Fibroblast of upper back skin (primary cell): ENCODE measurements at places on chromosomes 3 and 15.
A peak's percentile ranks its signal among the peaks of the same experiment; 100 is the strongest.

GRCh38 chr3:26637698-26638097 lies 15.1 kb downstream of the LRRC3B start:
- DNase-seq = no peak

DNA sequence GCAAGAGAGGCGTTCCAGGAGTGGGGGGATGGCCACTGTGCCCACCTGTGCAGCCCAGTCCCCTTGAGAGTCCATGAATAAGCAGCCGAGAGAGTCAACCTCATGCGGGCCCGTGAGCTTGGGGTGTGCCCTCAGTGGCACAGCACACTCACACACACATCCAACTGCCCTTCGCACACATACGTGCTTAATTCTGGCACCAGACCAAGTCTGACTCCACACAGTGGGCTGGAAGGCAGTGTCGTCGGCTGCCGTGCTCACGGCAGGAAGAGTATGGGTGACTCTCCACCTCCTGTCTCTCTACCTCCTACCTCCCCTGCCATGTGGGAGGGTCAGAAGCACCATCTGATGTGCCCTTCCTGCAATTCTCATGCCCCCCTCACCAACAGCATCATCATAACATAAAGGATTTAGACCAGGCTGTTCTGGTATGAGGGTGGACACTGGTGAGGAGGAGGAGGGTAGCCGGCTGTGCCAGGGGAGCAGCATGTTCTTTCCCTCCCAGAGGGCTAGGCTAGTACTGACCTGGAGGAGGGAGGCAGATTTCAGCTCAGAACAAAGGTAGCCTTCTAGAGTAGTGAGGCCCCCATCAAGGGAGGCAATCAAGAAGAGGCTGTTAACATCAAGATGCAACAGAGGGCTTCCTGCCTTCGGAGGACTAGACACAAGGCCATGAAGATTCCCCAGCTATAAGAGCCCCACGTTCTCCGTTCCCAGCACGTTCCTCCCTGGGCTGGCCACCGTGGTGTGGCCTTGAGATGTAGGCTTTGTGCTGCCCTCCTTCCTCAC lies 5.3 kb upstream of the STRA6 start:
- DNase-seq = no peak

- DNase-seq = no peak
Measured at GRCh38 chr3:157115069-157116006, 44.6 kb downstream of the CCNL1 start.

DNA sequence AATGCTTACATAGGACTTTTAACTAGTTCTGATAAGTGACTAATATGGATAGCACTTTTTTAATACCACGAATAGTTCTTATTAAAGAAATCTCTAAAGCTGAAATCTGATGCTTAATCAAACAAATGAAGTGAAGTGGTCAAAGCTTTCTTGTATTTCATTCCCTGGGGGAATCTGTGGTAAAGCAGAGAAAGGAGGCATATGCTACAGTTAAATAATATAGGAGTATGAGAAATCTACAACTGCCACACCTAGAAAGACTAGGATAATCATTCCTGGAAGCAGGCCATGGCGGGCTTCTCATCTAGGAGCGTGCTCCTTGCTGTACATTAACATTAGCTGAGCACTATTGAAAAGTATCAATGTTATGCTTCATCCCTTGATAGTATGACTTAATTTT lies 835.7 kb downstream of the OTOL1 start:
- DNase-seq = peak; percentile 40

DNA sequence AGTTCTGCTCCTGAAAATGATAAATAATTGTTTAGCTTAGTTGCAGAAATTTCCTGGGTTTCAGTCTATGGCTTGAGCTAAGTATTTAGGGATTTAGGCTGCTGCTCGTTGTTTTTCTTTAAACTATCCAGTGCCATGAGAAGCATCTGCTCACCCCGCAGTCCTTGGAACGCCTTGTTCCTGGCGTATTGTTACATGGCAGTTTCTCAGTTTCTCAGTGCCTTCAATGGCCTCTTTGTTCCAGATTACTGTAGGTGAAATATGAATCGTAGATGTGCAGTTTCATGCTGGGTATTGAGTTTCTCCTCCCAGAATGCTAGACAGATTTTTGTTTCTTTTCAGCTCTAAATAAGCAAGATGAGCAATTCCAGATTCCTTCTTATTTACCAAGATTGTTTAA lies 269.5 kb upstream of the GBE1 start:
- no peak for DNase-seq

DNA sequence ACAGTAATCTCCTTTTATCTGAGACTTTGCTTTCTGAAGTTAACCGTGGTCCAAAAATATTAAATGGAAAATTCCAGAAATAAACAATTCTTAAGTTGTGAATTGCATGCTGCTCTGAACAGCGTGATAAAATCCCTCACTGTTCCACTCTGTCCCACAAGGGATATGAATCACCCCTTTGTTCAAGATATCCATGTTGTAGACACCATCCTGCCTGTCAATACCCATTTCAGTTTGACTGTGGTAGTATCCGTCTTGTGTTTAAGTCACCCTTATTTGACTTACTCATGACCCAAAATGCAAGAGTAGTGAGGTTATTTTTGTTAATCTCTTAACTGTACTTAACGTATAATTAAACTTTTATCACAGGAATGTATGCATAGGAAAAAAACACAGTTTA lies 435.0 kb downstream of the SHQ1 start:
- DNase-seq = peak; percentile 20

GRCh38 chr15:52427804-52428203 lies 100.9 kb downstream of the MYO5A start:
- peak; percentile 78 for DNase-seq

DNA sequence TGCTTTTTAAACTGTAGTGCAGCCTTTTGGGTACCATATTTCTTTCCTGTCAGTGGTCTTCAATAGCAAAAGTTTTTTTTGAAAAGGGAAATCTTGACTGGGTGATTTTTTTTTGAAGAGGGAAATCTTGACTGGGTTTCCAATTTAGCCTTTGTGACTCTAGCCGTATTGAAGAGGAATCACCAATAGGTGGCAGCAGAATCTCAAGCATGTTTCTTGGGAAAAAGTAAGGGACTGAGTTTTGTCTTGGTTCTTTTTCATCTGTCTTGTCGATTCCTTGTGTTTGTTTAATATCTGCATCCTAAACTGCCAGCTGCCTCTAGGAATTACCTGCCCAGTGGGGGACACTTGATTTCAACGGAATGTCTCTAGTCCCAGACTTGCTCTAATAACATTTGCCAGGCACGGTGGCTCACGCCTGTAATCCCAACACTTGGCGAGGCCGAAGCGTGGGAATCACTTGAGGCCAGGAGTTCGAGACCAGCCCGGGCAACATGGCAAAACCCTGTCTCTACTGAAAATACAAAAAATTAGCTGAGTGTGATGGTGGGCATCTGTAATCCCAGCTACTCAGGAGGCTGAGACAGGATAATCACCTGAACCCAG lies 89.2 kb downstream of the RBPMS2 start:
- DNase-seq = peak; percentile 51

GRCh38 chr3:133945381-133946095 lies 49.9 kb upstream of the RAB6B start:
- DNase-seq = no peak

DNA sequence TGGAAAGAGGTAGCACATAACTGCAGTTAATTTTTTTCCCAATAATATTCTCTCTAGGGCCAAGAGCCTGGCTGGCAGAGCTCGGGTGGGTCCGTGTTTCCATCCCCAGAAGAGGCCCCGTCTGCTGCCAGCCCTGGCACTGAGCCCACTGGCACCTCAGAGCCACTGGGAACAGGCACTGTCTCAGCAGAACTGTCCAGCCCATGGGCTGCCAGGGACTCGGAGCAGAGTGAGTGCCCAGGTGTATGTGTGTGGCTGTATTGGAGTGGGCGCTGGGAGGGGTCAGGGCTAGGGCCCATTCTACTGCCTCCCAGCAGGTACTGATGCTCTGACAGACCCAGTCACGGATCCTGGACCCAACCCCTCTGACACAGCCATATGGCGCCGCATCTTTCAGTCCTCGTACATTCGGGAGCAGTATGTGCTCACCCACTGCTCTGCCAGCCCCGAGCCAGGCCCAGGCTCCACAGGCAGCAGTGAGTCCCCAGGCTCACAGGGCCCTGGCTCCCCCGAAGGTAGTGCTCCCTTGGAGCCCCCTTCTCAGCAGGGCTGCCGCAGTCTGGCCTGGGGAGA lies 8.9 kb downstream of the VWA5B2 start:
- no peak for DNase-seq

GRCh38 chr3:48592519-48593087 lies 2.5 kb downstream of the COL7A1 start:
- DNase-seq = no peak

DNA sequence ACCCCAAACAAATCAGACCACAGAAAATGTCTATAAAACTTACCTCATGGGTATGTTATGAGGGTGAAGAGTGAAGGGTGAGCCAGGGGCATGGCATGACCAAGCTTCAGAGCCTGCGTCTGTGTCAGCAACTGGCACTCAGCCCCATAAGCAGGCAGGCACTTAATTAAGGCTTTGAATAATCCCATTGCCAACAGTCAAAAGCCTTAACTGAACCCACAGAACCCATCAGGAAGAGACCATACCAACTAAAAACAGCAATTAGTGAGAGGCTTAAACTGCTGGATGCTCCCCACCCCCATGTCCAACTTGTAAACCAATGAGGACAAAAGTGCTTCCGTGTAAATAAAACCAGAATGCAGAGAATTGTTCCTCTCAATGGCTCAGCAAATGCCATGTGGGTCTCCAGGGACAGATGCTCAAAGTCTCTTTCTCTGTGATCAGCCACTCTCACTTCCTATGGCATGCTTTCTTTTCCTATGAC lies 126.0 kb downstream of the MYLK start:
- peak; percentile 54 for DNase-seq

- no peak for DNase-seq
Measured at GRCh38 chr15:94834494-94834893, 603.1 kb downstream of the MCTP2 start.

DNA sequence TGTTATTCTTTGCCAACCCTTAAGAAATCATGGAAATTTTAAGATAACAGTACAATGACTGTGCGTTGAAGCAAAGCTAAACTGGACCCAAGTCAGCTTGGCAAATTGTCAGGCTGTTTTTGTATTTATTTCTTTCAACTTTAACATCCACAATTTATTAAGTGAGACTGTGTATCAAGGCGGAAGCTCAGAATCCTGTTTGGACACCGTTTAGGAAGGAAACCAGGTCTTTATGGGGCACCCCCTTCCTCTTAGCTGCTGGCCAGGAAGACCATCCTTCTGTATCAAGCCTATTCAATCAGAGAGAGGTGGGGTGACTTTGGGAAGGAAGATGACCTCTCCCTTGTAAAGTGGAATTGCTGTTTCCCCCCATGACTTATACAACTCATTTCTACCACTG lies 166.0 kb downstream of the MCTP2 start:
- no peak for DNase-seq

- DNase-seq = no peak
Measured at GRCh38 chr3:107242579-107242978, 134.7 kb upstream of the CCDC54 start.

DNA sequence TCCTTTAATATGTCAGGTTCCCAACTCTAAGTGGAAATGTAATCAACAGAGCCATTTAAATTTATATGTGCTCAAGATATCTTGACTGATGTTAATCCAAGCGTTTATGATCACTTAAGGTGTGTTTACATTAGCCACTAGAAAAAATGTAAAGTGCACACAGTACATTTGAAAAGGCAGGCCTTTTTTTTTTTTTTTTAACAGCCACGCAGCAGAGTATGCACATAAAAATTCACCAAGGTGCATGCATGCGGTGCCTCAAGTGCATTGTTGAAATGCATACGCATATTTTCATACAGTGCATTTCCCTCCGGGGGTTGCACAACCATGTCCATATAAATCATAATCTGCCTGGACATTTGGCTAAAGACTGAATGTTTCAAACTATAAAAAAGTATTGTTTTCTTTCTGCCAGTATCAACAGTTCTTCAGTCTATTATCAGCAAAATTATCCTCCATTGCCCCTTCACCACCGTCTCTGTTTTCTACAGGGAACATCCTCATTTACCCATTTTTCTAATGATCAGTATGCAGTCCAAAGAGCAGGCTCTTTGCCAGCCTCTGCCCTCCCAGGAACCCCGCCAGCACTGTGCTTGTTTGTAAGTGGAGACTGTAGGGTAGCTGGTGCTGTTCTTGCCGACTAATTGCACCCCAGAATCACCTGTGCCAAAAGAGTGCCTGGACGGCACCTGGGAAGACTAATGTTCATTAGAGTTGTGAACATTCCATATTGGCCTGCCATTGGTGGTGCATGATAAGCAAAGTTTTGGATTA lies 611.2 kb upstream of the CFAP20DC start:
- DNase-seq = peak; percentile 59

GRCh38 chr15:52436981-52437380 lies 91.7 kb downstream of the MYO5A start:
- DNase-seq = peak; percentile 32

DNA sequence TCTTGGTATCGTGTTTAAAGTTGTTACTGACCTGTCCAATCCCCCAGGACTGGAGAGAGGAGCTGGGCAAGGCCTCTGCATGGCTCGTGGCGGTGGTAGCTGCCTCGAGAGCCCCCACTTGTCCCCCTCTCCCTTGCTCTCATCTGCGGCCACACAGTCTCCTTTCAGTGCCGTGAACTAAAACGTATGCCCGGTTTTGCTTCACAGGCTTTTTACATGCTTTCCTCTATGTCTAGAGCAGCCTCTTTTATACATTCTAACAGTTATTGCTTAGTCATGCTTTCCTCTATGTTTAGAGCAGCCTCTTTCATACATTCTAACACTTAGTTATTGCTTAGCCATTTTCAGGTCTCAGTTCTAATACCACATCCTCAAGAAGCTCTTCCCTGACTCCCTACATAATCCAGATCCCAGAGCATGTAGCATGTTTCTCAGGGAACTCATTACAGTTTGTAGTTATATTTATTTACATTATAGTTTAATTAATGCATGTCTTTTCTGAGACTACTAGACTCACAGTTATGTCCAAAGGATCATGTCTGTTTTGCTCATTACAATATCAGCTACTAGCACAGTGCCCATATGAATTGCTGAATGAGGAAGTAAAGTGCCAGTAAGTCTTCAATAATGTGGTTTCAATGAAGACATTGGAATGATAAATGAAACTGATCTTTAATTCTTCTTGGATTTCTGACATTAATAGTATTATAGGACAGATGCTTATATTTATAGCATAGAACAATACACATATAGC lies 66.5 kb upstream of the TBL1XR1 start:
- peak; percentile 35 for DNase-seq
